Foreskin keratinocyte (primary cell): ENCODE measurements at places on chromosomes 16 and 17. TPM values are rescaled to one million over a fixed set of nuclear protein-coding genes. Genes with fewer than 3 reads are reported as not detected.

Gene PTX4
- not detected in 2 replicates for total RNA-seq

Gene DNAAF8
- 0.18 and 0.31 TPM in 2 replicates for total RNA-seq

Gene TNFAIP1
- total RNA-seq, result 56.1 and 59.0 TPM in 2 replicates

Gene CLEC18B
- 0.18 and 0.20 TPM in 2 replicates for total RNA-seq

Gene TMIGD1
- not detected in 2 replicates for total RNA-seq

Gene NOG
- total RNA-seq, result 6.1 and 6.2 TPM in 2 replicates

Gene PRSS27
- 0.21 and 0.31 TPM in 2 replicates for total RNA-seq

Gene ACSM5
- total RNA-seq, result not detected in 2 replicates

- DNase-seq, result no peak
These were observed 220.6 kb upstream of the ZFHX3 start for GRCh38 chr16:73268366-73268993.

- DNase-seq, result no peak
These were observed 7.7 kb upstream of the CEP295NL start for GRCh38 chr17:78910497-78911284.

DNA sequence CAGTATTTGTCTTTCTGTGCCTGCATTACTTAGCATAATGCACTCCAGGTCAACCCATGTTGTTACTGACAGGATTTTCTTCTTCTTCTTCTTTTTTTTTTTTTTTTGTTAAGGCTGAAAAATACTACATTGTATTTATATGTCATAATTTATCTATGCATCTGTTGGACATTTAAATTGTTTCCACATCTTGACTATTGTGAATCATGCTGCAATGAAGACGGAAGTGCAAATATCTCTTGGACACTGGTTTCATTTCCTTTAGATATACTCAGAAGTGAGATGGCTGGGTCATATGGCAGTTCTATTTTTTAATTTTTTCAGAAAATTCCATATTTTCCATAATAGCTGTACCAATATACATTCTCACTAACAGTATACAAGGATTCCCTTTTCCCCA is 272.7 kb upstream of the PMFBP1 start:
- no peak for DNase-seq

GRCh38 chr16:77183137-77183536 is 7.9 kb upstream of the MON1B start:
- DNase-seq, result peak; percentile 64

- no peak for DNase-seq
These were observed 278.9 kb upstream of the FOXF1 start for GRCh38 chr16:86231321-86231995.

DNA sequence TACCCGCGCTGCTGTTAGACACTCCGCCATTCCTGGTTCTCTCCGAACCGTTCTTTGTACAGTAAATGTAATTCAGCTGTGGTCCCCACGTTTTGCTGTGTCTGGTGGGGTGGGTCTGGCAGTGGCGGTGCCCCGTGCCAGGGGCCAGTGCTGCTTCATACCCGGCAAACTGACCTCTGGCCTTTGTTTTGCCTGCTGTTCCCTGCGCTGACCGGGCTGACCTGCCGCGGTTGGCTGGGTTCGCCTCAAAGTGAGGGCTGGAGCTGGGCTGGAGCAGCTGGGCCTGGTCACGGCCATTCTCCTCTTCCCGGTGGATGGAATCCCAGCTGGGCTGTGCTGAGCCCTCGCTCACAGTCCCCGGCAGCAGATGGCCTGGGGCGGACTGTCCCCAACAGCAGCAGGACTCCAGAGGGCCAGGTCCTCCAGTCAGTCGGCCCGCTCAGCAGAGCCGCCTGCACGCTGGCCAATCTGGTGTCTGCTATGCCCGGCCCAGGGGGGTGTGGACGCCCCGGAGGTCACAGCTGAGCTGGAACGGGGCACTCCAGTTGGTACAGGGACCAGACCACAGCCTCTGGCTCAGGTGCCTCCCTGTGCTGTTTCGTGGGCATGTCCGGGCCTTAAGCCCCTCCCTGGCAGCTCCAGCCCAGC is 1.5 kb upstream of the WFIKKN1 start:
- no peak for DNase-seq

- no peak for DNase-seq
These were observed 5.9 kb upstream of the NUDT16L1 start for GRCh38 chr16:4687416-4687815.

DNA sequence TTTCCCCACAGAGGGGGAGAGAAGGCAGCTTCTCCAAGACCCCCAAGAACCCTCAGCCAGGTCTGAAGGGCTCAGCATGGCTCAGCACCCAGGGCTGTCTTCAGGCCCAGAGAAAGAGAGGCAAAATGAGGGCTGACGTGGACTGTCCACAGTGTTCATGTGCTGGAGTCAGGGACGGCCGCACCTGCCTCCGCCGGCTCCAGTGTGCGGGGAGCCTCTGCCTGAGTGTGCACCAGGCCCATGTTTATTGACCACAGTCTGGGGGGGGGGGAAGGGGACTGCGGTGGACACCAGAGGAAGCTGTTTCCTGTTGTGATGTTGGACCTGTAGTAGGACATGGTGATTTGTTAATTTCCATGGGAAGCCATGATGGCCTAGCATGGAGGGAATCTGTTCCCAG is 6.9 kb downstream of the MRM1 start:
- DNase-seq, result no peak

GRCh38 chr17:9004132-9004960 is 17.0 kb upstream of the NTN1 start:
- DNase-seq, result no peak

- peak; percentile 40 for DNase-seq
These were observed 817 bp downstream of the PSKH1 start for GRCh38 chr16:67893743-67894399.

DNA sequence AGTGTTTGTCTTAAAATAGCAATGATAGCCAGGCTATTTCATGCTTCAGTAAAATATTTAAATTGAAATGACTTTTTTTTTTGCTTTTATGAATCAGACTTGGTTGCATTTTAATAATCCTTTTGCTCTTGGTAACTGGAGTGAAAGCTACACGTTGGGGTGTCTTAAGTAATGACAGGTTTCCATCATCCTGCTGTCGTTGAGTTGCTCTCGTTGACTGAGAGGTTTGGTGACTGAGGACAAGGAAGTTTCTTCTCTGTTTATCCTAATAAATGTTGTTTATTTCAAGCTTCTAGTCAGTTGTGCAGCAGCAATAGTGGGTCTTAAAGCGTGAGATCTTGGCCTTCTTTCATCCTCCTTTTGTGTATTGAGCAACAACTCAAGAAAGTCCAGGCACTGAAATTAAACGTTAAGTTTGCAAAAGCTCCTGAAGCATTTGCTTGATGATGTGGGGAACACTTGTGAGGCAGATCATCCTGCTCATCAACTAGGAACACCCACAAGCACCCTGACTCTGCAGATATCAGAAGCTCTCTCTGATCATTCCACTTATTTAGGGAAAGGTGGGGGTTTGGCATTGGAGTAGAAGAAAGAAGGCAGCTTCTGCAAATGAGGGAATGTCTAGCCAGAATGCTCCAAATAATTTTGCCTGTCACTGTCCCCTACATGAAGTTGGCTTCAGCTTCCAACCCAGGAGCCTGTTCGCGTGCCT is 179.1 kb downstream of the RBFOX1 start:
- DNase-seq, result no peak
